ENCODE measurements at places on chromosomes 13 and 19.

DNA sequence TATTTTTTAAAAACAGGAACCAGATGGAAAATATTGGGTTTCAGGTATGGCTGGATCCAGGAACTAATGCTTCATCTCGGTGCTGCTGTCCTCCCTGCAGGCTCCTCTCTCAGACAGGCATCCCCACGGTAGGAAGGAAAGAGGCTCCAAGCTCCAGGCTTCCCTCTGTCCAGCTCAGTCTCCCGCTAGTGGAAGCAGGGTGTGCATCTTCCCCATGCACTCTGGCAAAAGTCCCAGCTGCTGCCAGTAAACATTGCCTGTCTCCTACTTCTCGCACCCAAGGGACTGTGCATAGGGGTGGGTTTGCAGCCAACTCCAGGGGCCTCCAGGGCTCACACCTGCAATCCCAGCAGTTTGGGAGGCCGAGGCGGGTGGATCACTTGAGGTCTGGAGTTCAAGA lies 29.2 kb downstream of the IL12RB1 start:
- no peak for DNase-seq

DNA sequence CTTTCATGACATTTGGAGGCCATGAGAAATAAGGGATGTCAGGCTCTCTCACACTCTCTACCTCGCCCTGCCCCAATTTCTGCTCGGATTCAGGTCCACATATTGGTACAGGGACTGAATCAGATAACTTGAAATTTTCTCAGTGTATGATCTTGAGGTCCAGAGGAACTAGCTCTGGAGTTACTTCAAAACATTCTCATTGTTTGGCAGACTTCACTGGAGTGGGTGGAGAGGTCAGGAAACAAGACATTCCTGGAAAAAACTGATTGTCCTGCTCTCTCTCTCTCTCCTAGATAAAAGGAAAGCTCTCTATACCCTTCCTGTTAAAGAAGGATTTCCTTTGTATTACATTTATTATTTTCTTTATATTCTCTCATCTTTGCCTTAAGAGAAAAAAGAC lies 428.1 kb upstream of the DACH1 start:
- no peak for DNase-seq

- no peak for DNase-seq
Observed at GRCh38 chr13:96991072-96991471, 3.2 kb downstream of the OXGR1 start.

DNA sequence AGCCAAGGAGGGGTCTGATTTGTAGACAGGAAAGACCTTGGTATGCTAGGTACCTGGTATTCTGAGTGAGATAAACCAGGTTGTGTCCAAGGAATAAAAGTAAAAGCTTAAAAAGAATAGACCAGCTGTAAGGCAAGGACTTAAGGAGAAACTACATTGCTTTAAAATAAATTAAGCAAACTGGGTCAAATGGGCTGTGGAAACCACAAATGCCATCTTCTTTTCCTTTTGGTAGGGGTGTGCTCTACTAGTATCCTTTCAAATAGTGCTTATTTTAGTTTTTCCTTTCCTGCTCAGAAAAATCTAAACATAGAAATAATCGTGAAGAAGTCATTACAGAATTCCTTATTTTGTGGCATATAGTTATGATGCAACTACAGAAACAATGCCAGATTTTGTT lies 138.6 kb upstream of the KLF12 start:
- no peak for DNase-seq

DNA sequence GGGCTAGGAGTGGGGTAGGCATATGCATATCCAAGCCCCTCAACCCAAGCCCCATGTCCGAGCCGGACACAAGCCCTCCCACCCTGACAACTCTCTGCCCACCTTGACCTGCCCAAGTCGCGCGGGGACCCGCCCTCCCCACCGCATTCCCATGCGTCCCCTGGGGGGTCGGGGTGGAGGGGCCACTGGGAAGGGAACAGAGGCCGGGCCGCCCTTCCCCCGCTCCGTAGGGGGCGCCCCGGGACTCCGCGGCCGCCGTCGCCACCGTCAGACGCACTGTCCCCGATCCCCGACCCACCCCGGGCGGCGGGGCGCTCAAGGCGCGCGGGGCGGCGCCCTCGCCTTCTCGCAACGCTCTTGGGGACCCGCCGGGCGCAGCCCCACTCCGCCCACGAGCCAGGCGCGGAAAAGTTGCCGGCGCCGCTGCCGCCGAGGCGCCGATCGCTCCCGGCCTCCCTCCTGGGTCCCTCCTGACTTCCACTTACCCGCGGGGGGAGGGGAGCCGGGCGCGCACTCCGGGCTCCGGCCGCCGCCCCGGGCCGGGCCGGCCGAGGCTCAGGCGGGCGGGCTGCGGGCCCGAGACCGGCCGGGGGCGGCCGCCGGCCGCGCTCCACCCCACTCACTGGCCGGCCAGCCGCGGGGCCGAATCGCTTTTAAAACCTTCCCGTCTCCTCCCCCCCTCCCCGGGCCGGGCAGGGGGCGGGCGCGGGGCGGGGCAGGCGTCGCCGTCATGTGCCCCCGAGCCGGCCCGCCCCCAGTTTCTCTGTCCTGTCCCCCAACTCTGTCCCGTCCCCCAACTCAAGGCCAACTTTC lies 34.4 kb upstream of the NANOS3 start:
- DNase-seq = peak; percentile 20

DNA sequence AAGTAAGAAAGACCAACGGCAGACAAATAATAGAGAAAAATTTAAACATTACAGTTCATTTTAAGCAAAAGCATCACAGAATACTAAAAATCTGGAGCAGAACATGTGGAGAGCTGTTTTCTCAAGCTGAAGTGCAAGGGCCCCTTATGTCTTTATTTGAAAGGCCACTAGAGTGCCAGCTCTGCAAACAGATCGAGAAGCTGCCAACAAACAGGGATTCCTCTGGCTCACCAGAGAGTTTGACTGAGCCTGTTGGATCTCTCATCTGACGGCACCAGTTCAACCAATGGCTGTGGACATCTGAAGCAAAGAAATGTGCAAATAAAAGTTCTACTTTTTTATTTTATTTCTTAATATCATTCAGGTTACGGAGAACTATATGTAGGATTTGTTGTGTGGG lies 119.7 kb downstream of the COL4A2 start:
- peak; percentile 82 for DNase-seq

GRCh38 chr19:46133777-46134241 lies 9.3 kb upstream of the IGFL3 start:
- DNase-seq = peak; percentile 17

GRCh38 chr19:44883922-44884321 lies 7.1 kb upstream of the TOMM40 start:
- DNase-seq = no peak

DNA sequence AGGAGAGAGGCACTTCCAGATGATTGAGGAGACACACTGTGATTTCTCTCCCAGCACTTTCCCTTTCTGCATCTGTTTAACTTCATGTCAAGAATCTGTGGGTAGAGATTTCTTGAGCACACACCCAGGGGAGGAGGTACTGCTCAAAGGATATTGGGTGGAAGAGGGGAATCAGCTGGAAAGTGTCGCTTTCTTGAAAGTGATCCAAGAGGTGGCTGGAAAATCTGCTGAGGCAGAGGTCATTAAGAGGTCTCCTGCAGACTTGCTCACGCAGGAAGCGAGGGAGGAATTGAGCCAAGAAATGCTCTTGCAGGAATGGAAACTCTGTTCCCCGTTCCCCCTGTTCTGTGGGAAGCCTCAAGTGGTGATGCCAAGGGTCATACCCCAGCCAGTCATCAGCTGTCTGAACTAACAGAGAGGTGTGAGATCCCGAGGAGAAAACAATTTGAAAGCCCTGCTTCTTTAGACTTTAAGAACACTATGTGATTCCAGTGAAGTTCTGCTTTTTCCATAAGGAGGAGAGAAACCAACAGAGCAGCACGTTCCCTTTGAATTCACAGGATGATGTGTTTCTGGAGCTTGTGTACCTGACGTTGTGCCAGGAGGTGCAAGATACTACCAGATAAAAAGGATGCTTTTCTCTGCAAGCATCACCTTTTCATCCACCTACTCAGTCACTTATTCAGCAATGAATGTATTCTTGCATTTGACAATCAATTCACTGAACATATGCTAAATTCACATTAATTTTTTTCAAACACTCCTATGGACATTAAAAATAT lies 163.4 kb upstream of the GPR12 start:
- DNase-seq = no peak

DNA sequence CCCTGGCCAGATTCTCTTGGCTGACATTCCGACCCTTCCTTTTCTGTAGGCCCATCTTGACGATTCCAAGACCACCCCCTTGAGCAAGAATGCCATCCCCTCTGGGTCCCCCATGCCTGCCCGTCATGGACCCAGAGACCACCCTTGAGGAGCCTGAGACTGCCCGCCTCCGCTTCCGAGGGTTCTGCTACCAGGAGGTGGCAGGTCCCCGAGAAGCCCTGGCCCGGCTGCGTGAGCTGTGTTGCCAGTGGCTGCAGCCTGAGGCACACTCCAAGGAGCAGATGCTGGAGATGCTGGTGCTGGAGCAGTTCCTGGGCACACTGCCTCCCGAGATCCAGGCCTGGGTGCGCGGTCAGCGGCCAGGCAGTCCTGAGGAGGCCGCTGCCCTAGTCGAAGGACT lies 978 bp downstream of the ZNF446 start:
- no peak for DNase-seq

DNA sequence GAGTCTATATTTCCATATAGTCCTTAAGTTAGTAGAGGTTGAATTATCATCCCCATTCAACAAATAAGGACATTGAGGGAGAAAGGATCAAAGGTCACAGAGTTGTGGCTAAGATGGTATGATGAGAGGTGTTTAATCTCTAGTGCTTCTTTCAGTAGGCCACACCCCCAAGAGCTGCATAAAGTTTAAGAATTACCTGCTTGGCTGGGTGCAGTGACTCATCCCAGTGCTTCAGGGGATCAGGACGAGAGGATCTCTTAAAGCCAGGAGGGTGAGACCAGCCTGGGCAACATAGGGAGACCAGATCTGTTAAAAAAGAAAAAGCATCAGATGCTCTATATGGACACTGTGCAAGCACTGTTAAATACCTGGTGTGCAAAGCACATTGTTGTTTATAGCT lies 560.0 kb upstream of the KLHL1 start:
- DNase-seq = no peak

DNA sequence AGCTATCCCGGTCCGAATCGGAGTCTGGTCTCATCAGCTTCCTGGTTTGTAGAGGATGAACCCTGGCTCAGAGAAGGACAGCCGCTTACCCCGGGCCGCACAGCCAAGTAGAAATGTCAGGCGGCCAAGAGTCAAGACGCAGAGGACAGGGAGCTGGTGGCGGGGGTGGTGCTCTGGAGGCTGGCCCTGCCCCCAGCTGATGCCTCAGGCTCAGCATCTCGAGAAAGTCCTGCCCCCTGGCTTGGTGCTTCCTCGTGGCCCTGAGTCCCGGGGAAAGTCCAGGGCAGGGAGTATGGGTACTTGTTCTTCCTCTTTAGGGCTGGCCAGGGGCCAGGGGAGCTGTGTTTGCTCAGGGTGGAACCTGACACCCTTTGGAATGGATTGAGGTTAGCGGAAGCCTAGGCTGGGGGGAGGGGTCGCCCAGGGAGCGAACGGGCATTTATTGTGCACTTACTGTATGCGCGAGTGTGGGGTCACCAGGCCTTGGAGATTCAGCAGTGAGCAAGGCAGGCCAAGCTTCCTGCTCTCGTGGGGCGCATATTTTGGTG lies 2.2 kb downstream of the TJP3 start:
- DNase-seq = peak; percentile 70

- DNase-seq = no peak
Observed at GRCh38 chr13:19658831-19659230, 25.4 kb downstream of the MPHOSPH8 start.

DNA sequence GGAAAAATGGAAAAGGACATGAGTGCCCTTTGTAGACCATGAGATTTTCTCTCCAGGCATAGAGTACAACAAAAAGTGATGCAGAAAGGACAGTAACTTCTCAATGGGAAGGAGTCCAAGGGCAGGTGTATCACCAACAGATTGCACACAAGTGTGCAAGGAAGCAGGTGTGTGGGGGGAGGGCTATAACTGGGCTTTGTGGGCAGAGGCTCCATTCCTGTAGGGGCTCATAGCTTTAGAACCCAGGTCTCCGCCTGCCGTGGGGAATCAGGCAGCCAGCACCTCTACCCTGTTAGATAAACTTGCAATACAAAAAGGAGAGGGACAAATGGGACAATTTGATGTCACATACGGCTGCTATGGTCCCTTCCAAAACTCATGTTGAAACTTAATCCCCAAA lies 119.8 kb downstream of the MIPEP start:
- DNase-seq = no peak

- DNase-seq = no peak
Observed at GRCh38 chr19:29467824-29468401, 57.9 kb upstream of the VSTM2B start.

GRCh38 chr19:10831987-10832938 lies 3.7 kb downstream of the TMED1 start:
- no peak for DNase-seq

DNA sequence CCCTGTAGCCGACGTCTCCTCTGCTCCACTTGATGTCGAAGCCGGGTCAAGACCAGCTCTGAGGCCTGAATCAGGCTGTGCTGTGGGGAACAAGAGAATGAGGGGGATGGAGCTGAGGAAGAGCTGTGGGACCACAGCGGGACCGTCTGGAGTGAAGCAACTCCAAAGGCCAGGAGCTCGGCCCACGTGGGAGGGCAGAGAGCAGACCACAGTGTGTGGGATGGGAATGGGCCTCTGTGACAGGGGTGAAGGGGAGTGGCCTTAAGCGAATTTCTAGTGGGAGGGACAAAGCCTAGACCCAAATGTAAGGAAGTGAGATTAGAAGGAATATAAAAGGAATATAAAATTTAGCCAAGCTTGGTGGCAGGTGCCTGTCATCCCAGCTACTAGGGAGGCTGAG lies 3.8 kb upstream of the SLC8A2 start:
- no peak for DNase-seq

- no peak for DNase-seq
Observed at GRCh38 chr19:22137791-22138190, 59.0 kb downstream of the ZNF676 start.

DNA sequence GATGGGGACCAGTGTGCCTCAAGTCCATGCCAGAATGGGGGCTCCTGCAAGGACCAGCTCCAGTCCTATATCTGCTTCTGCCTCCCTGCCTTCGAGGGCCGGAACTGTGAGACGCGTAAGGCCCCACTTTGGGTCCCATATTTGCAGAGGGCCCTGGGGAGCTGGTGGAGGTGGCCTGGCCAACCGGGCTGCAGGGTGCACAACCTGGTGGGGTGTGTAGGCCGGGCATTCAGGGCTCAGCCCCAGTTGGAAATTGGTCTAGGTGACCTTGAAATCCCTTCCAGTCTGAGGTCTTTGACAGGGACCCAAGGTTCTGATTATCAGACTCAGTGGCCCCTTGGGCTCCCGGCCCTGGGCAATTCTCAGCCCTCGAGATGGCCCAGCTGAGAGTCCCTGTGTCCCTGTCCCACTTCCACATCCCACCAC lies 8.3 kb downstream of the F7 start:
- no peak for DNase-seq

DNA sequence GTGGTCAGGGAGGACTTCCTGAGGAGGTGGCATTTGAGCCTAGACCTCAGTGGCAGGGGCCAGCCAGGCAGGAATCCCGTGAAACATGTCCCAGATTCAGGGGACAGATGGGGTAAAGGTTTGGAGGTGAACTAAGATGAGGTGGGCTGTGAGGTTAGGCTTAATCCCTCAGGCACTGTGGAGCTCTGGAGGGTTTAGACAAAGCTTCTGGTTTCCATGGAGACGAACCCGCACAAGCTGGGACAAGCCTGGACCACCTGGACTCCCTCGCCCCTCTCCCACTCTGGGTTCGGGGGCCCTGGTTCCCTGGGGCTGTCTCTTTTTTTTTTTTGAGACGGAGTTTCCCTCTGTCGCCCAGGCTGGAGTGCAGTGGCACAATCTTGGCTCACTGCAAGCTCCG lies 15.7 kb downstream of the TJP3 start:
- DNase-seq = no peak

- DNase-seq = peak; percentile 75
Observed at GRCh38 chr19:47296036-47296435, 13.6 kb upstream of the C5AR1 start.

Data from NCI-H510A treated with DMSO at 0.1 percent for 48 hours (cell line).